Activated B cell treated with CpG ODN at 0.5 μM for 24 hours (primary cell): ENCODE measurements at places on chromosomes 7 and 10.
A peak's percentile ranks its signal among the peaks of the same experiment; 100 is the strongest.

DNA sequence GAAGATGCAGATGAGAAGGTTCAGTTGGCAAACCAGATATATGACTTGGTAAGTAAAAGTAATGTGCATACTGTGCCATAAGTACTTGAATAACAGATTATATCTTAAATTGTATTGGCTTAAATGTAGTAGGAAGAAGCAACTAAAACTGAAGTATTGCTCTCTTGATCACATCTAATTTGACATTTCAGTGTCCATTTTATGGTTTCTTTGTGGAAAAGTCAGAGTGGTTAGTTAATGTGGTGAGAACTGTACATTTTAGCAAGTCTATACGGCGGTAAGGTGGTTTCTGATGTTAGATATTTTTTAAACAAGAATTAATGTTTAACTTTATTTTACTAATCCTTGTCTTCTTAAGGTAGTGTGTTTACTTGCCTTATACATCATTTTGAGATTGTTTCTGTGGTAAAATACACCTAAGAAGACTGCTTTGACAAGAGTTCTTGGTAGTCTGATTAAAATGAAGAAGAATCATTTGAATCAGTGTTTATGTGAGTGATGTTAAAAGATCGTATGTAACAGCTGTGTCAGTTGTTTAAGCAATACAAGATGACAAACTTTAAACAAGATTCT, 5.1 kb downstream of the ING3 start:
- no peak for DNase-seq

DNA sequence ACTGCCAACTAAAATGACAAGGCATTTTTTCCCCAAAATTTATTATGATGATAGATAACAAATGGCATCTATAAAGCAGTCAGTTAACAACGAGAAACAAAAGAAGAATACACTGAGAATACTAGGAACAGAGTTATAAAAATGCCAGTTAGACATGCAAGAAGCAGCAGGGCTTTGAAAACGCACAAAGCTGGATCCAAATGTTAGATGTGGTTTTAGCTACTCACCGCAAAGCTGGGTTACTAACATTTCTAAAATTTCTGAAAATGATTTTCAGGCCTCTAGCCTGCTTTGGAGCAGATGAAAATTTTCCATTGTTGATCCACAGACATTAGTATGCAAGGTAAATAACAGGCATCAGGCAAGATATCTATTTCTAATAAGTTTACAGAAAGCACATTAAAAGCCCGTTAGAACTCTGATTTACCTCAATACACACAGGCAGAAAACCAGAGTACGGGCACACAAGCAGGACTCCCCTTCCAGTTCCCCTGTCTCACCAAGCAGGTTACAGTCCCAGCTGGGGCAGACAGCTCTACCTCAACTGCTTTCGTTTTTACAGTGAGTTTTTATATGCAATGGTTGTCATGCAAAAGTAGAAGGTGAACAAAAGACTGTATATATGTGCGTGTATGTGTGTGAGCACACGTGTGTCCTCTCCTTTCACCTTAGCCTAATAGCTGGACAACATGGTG, 37.9 kb downstream of the GLI3 start:
- no peak for DNase-seq

- DNase-seq: no peak
Observed at GRCh38 chr10:80602881-80603280, 65.2 kb downstream of the SH2D4B start.

DNA sequence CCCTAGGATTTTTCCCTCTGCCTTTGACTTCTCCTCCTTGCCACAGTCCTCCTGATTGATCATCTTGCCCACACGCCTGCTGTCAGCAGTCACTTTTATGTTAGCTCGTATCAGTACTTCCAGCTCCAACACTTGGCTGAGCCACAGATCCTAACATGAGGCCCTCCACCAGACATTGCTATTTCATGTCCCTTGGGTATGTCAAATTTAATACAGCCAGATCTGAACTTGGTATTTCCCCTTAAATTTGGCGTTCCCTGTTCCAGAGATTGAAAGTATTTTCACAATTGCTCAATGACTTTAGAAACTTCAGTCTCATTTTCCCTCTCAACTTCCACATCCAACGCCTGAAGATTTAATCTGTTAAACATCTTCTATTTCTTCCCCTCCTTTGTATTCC, 140.4 kb downstream of the RNLS start:
- DNase-seq: no peak

DNA sequence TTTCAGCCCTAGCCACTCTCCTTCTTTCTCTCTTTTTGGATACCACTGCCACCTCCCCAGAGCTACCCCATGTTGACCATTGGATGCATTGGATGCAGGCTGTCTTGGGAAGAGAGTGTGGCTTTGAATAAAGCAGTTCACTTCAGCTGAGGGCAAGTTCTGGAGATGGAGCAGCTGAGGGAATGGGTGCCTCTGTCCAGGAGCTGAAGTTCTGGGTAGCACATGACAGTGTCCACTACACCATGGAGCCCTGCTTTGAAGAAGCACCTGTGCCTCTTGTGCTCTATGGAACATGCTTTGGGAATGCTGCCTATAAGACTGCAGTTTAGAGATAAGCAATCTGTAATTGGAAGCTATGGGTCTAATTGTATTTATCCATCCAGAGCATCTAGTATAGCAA, 1028.7 kb downstream of the TYW1 start:
- no peak for DNase-seq

- no peak for DNase-seq
Observed at GRCh38 chr10:127948791-127949190, 41.9 kb downstream of the PTPRE start.

- no peak for DNase-seq
Observed at GRCh38 chr7:126768836-126769235, 483.9 kb downstream of the GRM8 start.

DNA sequence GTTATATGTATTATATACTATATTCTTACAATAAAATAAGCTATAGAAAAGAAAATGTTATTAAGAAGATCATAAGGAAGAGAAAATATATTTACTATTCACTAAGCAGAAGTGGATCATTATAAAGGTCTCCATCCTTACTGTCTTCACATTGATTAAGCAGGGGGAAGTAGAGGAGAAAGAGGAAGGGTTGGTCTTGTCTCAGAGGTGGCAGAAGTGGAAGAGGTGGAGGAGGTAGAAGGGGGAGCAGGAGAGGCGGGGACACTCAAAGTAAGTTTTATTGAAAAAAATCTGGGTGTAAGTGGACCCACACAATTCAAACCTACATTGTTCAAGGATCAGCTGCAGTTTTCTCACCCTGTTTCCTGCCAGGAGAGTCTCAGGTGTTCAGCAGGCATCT, 28.9 kb upstream of the ERCC6 start:
- no peak for DNase-seq

DNA sequence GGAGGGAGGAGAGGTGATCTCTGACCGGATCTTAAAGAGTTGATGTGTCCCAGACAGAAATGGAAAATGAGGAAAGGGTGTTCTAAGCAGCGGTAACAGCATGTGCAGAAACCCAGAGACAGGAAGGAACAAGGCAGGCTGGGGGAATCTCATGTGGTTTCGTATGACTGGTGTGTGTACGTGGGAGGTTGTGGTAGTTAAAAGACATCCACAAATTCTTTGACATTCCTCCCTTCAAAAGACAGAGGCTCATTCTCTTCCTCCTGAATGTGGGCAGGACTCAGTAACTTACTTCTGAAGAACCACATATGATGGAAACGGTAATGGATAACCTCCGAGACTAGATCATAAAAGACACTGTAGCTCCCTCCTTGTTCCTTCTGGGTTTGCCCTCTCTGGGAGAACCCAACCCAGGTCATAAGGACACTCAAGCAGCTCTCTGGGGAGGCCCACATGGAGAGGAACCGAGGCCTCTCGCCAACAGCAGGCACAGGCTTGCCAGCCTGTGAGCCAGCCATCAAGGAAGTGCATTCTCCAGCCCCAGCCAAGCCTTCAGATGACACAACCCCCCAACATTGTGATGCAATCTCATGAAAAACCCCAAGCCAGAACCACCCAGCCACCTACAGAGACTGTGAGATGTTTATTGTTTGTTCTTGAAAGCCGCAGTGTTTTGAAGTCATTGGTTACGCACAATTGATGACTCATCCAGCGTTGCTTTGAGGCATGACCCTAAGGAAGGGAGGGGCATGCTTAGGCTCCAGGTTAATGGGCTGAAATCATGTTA, 116.0 kb downstream of the SLIT1 start:
- no peak for DNase-seq

DNA sequence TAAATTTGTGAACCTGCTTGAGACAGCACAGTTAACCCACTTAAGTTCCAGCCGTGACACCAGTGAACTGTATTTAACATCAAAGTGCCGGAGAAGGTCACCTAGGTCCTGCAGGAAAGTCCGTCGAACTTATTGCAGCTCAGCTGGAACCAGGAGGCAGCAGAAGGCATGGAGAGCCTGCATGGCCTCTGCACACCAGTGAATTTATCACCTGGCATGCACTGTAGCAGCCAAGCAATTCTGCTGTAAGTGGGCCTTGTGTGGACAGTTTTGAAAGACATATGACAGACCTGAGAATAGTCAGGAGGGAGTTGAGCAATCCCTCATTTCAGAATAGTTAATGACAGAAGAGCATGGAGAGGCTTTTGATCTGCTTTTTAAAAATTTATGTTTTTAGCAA, 108.8 kb downstream of the PLXDC2 start:
- DNase-seq: no peak

DNA sequence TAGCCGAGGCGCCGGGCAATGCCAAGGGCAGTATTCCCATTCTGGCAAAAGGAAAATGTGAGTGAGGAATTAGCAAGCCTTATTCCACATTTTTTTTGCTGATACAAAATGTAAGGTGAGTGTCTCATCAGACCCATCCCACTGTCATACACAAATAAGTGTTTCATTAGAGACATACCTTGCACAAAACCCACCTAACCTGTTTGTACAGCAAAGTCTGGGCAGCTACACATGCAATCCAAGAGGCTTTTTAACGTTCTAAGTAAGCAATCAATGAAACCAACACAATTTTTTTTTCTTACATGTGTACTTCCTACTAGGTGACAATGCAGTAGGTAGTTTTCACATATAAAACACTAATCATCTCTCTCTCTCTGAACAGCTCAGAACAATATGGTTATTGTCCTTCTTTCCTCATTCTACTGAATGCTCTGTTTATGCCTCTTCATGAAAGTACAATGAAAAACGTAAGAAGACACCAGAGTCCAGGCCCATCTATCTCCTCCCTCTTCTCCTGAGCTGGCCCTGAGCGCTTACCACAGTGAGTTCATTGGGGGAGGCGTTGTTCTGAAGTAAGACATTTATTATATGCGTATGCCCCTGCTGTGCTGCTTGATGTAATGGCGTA, 217.2 kb downstream of the ANK3 start:
- no peak for DNase-seq

DNA sequence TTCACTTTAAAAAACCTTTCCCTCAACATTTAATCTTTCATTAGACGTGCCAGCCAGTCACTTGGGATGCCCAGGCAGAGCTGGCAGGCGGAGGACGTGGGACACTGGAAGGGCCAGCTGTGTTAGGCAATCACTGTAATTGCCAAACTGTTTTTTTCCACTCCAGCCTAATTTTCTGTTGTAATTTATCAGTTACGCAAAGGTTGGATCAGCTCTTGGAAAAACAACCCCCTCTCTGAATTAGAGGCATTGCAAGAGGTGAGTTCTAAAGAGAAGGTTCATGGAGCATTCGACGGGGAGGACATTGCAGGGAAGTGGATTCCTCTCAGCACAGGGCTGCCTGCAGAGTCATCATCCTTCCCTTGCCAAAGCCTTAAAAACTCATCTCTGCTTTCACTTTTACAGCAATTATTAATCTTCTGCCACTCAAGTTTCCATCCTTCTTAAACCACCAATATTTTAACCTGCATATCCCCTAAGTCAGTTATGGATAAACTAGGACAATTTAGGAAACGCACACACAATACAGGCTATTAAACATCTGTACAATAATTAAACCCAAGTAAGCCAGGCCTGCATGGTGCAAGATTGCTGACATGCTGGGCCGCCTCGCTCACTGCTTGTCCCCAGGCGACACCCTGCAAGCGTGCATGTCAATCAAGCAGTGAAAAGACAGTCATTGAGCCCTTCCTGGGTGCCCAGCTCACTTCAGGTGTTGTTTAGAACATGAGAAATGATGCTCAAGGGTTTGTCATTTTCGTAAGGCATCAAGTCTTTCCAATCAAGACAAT, 272.3 kb upstream of the RNF32 start:
- no peak for DNase-seq

- DNase-seq: no peak
Observed at GRCh38 chr10:77673515-77674140, 36.0 kb upstream of the KCNMA1 start.

DNA sequence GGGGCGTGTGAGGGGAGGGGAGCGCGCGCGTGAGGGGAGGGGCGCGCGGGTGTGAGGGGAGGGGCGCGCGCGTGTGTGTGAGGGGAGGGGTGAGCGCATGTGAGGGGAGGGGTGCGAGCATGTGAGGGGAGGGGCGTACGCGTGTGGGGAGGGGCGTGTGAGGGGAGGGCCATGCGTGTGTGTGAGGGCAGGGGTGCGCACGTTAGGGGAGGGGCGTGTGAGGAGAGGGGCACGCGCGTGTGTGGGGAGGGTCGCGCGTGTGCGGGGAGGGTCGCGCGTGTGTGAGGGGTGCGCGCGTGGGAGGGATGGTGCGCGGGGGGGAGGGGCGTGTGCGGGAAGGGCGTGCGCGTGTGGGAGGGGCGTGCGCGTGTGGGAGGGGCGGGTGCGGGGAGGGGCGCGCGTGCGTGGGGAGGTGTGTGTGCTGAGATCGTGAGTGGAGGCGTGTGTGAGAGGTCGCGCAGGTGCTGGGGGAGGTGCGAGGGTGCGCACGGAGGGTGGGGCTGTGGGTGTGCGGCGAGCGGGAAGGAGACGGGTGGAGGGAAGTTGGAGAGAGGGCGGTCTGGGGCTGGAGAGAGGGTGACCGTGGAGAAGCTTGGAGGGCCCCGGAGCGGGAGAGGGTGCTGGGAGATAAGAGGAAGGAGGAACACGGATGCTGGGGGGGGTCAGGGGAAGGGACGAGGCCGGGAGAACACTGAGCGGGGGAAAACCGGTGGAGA, 19.7 kb downstream of the MXI1 start:
- DNase-seq: peak; percentile 69

- no peak for DNase-seq
Observed at GRCh38 chr10:79586933-79587332, 23.8 kb upstream of the SFTPA1 start.

GRCh38 chr7:18153183-18153748, 125.6 kb upstream of the PRPS1L1 start:
- DNase-seq: no peak

- no peak for DNase-seq
Observed at GRCh38 chr7:22885797-22886261, 63.2 kb upstream of the TOMM7 start.

GRCh38 chr10:8245131-8245813, 190.8 kb downstream of the GATA3 start:
- no peak for DNase-seq

DNA sequence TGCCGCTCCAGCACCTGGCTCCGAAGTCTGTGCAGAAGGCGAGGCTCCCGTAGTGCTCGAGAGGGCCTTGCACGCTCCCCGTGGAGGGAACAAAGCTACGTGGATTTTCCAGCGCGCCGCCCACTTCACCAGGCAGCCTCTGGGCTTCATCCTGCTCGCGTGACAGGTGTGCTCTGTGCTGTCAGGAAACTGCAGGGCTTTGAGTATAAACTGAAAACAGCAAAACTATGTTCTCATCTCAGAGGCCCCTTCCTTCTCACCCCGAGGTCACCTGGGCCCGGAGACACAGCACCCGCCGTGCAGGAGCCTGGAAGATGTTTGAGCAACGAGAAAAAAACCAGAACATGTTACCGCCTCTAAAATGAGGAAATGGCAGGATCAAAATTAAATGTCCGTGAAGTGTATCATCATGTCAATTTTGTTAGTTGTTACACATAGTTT, 17.6 kb upstream of the GPR146 start:
- DNase-seq: no peak
